Stimulated activated CD8-positive, alpha-beta memory T cell treated with anti-CD3 and anti-CD28 coated beads, Interleukin-7, amount 100 ng/mL, for 1 hour (primary cell): ENCODE measurements at places on chromosomes 4 and X.

GRCh38 chr4:76872556-76872955 is 25.4 kb downstream of the SOWAHB start:
- no peak for DNase-seq

GRCh38 chrX:155216179-155216939 is at the start of gene VBP1:
Gene VBP1 (plus strand): TSS chrX:155216460. CDS start chrX:155216483, 23 bp downstream.
- peak; percentile 67 for DNase-seq

- DNase-seq, result no peak
Observed at GRCh38 chrX:133218329-133218728, at the start of gene TFDP3. Gene TFDP3 (minus strand): TSS chrX:133218354. CDS start chrX:133218259, 95 bp downstream.

DNA sequence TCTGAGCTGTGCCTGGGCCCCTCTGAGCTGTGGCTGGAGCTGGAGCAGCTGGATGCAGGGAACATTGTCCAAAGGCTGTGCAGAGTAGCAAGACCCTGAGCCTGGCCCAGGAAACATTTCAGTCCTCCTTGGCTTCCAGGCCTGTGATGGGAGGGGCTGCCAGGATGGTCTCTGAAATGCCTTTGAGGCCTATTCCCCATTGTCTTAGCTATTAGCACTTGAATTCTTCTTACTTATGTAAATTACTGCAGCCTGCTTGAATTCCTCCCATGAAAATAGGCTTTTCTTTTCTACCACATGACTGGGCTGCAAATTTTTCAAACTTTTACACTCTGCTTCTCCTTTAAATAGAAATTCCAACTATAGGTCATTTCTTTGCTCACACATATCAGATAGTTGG is 349.8 kb upstream of the KLHL4 start:
- DNase-seq, result no peak

GRCh38 chr4:184727430-184727829 is 6.5 kb downstream of the CENPU start:
- DNase-seq, result no peak

GRCh38 chrX:42869659-42870476 is 91.9 kb upstream of the PPP1R2C start:
- DNase-seq, result no peak

DNA sequence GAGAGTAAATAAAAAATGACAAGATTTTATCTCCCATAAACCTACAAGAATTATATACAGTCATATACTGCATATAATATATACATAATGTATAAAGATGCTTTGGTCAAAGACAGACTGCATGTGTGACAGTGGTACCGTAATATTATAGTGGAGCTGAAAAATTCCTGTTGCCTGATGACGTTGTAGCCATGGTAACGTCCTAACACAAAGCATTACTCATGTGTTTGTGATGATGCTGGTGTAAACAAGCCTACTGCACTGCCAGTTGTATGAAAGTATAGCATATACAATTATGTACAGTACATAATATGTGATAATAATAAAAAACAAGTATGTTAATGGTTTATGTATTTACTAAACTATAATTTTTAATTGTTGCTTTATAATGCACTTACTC is 245.2 kb upstream of the CENPE start:
- DNase-seq, result no peak

DNA sequence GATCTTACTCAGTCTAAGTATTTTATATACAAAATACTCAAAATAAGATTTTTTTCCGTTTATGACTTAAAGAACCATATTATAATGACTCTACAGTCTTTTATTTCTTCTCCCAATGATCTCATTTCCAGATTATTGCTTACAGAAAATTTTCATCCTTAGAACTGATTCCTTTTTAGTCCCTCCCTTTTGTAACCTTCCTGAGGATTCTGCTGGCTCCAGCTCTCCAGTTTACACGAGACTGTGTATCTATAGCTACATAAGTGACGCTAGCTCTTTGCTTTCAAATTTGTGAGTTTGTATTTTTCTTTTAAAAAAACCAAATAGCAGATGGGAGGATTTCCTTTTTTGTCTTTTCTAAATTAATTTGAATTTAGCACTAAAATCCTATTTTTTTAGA is 24.0 kb downstream of the FHDC1 start:
- no peak for DNase-seq

GRCh38 chr4:74158466-74159142 is 686 bp downstream of the MTHFD2L start:
- no peak for DNase-seq

GRCh38 chr4:82561786-82562563 is at the start of gene TMEM150C:
Gene TMEM150C (minus strand): TSS chr4:82561988. CDS start chr4:82504657, 57,331 bp downstream.
- DNase-seq, result no peak

- no peak for DNase-seq
Observed at GRCh38 chrX:154399527-154400368, 1.6 kb downstream of the RPL10 start.

DNA sequence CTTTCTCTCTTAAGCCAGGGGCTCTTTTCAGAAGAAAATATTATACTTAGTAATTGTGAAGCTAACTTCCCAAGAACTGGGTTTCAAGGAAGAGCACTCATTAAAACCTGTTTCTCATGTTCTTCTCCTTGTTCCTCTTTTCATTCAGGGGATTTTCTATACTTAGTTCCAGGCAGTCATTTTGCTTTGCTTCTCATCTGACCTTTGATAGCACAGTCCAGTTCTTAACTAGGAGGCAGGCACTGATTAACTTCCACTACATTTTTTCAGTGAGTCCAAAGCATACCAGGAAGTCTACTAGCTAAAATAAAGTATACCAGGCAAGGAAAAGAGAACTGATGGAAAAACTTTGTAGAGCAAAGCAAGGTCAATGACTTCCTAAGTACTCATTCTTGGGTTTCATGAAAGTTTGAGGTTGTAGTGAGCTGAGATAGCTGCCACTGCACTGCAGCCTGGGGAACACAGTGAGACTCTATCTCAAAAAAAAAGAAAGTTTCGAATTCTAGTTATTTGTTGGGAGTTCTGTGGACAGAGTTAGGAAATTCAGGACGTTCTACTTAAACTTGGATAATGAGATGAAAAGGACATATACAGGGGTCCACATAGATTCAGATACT is 190.1 kb upstream of the HS3ST1 start:
- no peak for DNase-seq
